ENCODE measurements at places on chromosomes 13 and 19.

- no peak for DNase-seq
These were observed 187.0 kb upstream of the EDNRB start for GRCh38 chr13:78105656-78106055.

DNA sequence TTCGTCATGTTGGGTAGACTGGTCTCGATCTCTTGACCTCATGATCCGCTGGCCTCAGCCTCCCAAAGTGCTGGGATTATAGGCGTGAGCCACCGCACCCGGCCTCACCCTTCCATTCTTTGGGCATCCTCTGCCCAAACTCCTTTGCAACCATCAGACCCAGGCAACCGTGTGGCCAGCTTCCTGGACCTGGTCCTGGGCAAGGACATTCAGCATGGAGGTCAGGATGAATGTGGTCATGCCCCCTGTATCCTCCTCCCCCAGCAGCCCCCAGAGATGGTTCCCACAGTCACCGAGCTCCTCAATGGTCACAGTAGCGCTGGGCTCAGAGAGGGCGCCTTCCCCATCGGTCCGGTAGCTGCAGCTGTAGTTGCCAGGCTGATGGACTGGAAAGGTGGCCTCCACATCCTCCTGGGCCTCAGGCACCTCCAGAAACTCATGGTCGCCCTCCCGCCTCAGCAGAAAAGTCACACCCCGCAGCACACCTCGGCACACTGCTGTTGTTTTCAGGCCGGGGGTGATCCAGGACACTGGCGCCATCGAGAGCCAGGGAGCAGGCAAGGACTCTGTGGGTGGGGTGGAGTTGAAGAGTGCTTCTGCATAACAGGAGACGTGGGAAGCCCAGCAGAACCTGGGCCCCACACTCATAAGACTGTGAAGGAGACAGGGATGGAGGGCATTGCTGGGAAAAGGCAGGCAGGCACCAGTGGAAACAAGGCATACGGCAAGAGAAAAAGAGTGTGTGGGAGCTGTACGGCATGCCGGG, 1.1 kb downstream of the A1BG start:
- no peak for DNase-seq

DNA sequence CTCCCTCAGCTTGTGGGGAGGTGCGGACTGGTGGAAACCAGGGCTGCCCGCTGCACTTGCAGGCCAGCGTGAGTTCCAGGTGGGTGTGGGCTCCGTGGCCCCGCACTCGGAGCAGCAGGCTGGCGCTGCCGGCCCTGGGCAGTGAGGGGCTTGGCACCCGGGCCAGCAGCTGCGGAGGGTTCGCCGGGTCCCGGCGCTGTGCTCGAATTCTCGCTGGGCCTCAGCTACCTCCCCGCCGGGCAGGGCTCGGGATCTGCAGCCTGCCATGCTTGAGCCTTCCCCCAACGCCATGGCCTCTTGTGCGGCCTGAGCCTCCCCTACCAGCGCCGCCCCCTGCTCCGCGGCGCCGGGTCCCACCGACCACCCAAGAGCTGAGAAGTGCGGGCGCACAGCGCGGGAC, 71.6 kb upstream of the ADGRL1 start:
- no peak for DNase-seq

DNA sequence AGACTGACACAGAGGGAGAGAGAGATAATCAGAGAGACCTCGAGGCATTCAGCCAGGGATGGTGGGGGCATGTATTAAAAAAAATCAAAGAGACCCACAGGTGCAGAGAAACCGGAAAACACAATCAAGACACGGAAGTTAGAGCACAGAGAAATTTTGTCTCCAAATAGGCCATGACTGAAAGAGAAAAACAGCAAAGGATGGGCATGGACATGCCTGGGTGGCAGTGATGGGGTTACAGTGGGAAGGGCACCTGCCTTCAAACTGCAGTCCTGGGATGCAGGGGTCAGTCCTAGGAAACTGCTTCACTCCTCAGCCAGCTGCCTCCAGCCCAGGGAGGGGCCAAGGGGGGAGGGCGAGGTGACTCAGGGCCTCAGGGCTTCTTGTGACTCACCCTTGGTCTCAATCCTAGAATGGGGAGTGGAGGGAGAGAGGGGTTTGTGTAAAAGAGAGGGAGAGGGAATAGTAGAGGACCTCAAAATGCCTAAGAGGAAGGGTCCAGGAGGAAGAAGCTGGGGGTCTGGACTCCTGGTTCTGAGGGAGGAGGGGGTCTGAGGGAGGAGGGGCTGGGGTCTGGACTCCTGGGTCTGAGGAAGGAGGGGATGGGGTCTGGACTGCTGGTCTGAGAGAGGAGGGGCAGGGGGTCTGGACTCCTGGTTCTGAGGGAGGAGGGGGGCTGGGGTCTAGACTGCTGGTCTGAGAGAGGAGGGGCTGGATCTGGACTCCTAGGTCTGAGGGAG, 3.6 kb upstream of the KCNN4 start:
- DNase-seq: no peak

GRCh38 chr13:76848596-76848995, 37.6 kb downstream of the KCTD12 start:
- no peak for DNase-seq

DNA sequence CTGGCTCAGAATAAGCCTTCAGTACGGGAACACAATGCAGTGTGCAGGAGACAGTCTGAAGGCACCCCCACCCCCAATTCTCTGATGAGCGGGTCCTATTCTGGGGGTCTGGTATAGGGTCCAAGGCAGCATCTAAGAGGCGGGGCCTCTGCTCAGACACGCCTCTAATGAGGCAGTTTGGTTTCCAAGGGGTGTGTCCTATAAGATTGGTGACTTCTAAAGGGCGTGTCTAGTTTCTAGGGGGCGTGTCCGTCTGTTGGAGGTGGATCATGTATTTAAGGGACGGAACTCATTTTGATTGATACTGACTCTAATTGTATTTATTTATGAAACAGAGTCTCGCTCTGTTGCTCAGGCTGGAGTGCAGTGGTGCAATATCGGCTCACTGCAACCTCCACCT, 8.7 kb downstream of the FIZ1 start:
- no peak for DNase-seq

GRCh38 chr13:37529751-37530385, 68.7 kb downstream of the POSTN start:
- DNase-seq: no peak

DNA sequence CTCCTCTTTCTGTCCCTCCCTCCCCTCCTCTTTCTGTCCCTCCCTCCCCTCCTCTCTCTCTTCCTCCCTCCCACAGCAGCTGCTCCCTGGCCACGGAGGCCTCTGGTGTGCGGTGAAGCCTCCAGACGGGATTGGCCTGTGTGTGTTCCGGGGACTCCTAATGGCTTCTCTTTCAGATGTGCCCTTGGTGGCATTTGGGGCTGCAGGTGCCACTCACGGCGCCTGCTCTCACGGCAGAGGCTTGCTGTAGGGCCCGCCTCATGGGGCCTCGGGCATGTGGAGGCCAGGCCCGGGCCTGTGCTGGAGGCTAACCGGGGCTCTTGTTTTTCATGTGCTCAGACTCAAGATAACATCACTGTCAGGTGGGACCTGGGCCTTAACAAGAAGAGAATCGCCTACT, 20.9 kb downstream of the UPF1 start:
- DNase-seq: no peak

DNA sequence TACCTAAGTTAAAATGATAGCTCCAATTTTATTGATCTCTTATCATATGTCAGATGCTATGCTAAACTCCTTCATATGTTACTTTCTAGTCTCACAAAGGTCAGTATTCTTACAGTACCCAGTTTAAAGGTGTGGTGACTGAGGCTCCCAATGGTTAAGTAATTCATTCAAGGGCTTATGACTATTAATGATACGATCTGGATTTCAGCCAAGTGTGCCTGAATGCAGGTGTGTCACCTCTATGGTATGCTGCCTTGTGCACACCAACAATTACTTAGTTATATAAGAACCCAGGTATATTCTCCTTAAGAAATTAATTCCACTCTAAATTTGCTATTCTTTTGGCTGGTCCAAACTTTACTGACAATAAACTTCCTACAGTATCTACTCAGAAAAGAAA, 84.6 kb upstream of the TRPC4 start:
- no peak for DNase-seq

DNA sequence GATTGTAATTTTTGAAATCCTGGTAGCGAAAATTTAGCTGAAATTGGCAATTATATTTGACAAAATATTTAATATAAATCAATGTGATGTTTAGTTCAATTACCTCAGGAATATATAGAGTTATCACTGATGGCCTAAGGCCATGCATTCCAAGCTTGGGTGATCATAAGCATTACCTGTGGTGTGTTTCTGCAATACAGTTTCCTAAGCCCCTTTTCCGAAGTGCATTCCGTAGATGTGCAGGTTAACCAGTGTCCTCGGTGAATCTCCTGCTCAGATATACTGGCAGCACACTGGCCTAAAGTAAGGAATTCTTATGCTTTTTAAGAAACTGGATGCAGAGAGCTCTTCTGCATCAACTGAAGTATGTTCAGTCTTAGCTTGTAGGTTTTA, 35.0 kb downstream of the ITGBL1 start:
- no peak for DNase-seq

DNA sequence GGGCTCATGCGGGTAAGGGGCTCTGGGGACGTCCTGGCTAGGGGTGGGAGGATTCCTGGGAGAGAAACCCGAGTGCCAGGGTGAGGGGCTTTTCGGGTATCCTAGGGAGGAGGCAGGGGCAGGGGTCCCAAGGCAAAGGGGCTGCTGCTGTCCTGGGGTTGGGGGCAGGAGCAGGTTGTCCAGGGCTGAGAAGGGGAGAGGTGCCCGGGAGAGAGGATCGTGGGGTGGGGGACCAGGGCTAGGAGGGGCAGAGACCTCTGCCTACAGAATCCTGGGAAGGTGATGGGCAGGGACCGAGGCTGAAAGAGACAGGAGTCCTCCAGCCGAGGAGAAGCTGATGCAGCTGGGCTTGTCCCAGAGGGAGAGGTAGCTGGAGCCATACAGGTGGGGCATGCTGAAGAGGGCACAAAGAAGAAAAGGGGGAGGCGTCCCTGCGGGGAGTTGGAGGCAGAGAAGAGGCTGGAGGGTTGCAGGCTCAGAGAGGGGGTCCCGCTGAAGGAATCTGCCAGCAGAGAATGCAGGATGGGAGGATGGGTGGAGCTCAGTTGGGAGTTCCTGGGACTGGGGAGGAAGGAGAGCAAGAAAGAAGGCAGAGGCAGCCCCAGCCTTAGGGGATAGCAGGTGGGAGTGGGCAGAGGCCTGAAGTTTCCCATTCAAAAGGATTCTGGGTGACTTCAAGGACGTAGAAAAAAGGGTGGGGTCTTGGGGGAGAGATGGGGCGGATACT, 574 bp downstream of the CYP2S1 start:
- no peak for DNase-seq

DNA sequence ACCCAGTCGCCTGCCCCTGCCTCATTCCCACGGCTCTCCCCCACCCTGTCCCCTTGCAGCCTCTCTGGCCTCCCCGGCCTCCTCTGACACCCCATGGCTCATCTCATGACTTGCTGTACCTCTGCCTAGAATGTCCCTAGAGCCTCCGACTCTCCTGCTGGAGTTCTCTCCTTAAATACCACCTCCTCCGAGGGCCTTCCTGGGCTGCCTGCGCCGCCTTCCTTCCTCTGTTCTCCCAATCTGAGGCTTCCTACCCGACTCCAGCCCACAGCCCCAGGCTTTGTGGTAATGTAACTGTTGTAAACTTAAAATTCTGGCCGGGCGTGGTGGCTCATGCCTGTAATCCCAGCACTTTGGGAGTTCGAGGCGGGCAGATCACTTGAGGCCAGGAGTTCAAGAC, 27.7 kb downstream of the GPR42 start:
- DNase-seq: no peak

GRCh38 chr13:100957741-100958140, 283.1 kb upstream of the TMTC4 start:
- DNase-seq: no peak

DNA sequence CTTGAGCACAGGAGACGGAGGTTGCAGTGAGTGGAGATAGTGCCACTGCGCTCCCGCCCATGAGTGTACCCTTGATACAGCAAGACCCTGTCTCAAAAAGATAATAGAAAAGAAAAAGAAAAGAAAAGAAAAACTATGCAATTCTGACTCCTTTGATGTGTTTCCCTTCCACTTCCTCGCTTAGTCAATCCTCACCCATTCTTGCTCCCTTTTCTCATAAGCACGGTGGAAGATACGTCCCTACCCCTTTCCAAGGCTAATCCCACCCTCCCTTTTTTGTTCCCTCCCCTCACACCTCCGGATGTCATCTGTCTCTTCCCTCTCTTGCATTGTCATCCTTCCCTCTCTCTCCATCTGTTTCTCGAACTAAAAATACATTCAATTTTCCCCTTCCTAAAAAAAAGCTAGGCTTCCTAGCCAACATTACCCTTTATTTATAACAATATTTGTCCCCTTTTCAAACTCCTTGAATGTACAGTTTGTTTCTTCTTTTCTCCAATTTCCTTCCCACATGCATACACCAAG, 40.5 kb upstream of the ITM2B start:
- no peak for DNase-seq

GRCh38 chr19:10194500-10195198, at the start of gene DNMT1:
DNMT1 (minus strand) TSS chr19:10194953; CDS start chr19:10194899, 54 bp downstream.
- DNase-seq: peak; percentile 95

- DNase-seq: no peak
These were observed 4.9 kb upstream of the ZNF787 start for GRCh38 chr19:56125806-56126590.

DNA sequence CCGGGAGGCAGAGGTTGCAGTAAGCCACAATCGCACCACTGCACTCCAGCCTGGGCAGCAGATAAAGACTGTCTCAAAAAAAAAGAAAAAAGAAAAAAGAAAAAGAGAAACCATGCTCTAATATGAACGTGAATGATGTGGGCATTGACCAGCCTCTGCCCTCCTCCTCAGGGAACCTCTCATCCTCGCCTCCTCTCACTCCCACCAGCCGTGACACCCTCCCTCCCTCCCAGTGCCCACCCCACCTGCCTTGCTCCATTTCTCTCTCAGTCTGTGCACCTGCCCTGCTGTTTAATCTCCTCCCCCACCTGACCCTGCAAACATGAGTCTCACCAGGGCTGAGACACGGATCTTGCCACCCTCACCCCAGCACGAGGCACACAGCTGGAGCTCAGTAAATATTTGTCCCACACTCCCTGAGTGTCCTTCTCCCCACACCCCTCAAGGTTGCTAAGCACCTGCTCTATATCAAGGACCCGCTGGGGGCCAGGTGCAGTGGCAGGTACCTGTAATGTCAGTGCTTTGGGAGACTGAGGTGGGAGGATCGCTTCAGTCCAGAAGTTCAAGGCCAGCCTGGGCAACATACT, 7.5 kb upstream of the BCAT2 start:
- DNase-seq: no peak

GRCh38 chr13:107568181-107568580, 647.2 kb downstream of the LIG4 start:
- no peak for DNase-seq

GRCh38 chr13:93413972-93414717, 187.5 kb downstream of the GPC6 start:
- DNase-seq: no peak
